ENCODE measurements at places on chromosomes 7 and 10. TPM values are rescaled to one million over a fixed set of nuclear protein-coding genes. Genes with fewer than 3 reads are reported as not detected.

GRCh38 chr7:76142861-76143260 lies 58.8 kb upstream of the SRRM3 start:
- no peak for DNase-seq

FKBP6 gene
- total RNA-seq = not detected

- DNase-seq = peak; percentile 47
Measured at GRCh38 chr10:33010132-33011037, 52.4 kb upstream of the ITGB1 start.

- DNase-seq = no peak
Measured at GRCh38 chr7:133481676-133482075, 228.8 kb downstream of the EXOC4 start.

- DNase-seq = no peak
Measured at GRCh38 chr7:33109758-33110238, 594 bp upstream of the RP9 start.

- no peak for DNase-seq
Measured at GRCh38 chr7:106345421-106346166, 60.8 kb upstream of the NAMPT start.

DNA sequence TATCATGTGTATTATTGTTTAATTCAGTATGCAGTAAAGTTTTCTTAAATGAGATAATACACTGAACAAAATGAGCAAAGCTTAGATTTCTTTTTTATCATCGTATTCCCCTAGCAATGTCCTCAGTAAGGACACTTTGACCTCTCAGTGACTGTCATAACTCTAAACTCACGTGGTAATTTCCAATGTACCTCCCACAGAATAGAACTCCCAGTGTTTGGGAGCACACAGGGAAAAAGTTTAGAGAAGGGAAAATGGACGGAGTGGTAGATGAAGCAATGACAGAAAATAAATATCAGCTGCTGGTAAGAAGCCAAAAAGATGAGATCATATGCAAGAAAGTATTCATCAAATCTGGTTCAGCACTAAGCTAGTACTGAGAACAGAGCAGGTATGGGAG lies 758.6 kb upstream of the KCND2 start:
- no peak for DNase-seq

DNA sequence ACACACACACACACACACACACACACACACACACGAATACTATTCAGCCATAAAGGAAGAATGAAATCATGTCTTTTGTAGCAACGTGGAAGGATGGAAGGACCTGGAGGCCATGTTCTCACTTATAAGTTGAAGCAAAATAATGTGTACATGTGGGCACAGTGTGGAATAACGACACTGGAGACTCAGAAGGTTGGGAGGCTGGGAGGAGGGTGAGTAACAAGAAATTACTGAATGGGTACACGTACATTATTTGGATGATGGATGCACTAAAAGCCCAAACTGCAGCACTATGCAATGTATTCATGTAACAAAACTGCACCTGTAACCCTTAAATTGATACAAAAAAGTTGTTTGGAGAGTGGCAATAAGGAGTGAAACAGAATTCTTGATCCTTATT lies 32.1 kb downstream of the KMT2C start:
- DNase-seq = no peak

GRCh38 chr10:96978621-96979154 lies 146.6 kb downstream of the LCOR start:
- no peak for DNase-seq

- no peak for DNase-seq
Measured at GRCh38 chr7:150363872-150364271, 4.8 kb upstream of the REPIN1 start.

PLXNA4 gene
- 0.49 TPM for total RNA-seq

GRCh38 chr10:76543655-76544054 lies 1094.0 kb downstream of the KCNMA1 start:
- DNase-seq = no peak

AQP1 gene
- 0.87 TPM for total RNA-seq

- DNase-seq = no peak
Measured at GRCh38 chr7:22189230-22189629, 167.7 kb downstream of the RAPGEF5 start.

DNA sequence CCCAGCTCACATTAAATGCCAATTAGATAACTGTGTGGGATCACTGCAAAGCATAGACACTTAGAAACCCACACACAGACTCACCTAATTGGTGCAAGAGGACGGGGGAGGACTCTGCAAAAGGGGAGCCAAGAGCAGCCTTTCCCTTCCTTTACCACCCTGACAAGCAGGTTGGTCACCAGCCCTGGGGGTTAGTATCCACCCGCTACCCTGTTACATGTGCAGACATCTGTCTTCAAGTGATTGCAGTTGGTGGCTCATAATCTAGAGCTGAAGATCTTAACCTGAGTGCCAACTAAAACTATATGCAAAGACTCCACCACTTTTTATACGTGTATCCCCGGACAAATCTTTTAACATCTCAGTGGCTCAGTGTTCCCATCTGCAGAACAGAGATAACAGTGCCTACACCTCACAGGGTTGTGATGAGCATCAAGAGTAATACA lies 56.9 kb downstream of the SORBS1 start:
- DNase-seq = no peak

UNCX gene
- total RNA-seq = not detected

CNNM2 gene
- total RNA-seq = 20.2 TPM

DNA sequence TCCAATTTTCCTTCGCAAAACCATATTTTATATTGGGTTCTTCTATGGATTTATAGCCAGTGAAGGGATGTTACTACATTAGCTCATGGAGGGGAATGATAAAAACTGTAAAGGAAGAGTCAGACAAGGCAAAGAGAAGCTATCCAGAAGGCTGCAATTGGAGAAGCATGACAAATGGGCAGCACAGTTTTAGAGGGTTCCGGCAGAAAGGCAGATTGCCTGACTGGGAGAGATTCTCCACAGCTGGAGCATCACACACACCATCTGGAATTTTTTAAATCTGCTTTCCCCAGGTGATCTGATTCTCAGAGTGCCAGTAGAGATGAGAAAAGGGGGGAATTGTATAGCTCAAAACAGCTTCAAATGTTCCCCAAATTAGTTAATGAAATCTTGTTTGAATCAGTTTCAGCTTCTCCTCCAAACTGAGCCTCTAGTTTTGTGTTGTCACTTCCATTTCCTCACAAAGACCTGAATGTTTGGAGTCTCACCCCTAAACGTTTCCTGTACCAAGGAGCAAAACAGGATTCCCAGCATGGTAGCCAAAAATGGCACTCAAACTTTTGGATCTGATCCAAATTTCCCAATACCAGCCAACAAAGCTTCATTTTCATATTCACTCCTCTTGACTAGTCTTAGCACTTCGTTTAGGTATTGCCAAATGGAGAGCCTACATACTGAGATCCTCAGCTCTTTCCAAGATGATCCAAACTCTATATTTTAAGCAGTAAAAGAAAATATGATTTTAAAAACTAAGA lies 177.5 kb downstream of the HPSE2 start:
- DNase-seq = no peak

- no peak for DNase-seq
Measured at GRCh38 chr7:97272237-97272975, 154.9 kb downstream of the SDHAF3 start.

GBX1 gene
- total RNA-seq = not detected
